ENCODE measurements at places on chromosomes 7 and 10.

GRCh38 chr10:5595095-5595494 lies 70.3 kb downstream of the CALML3 start:
- DNase-seq, result no peak

GRCh38 chr7:118280319-118281012 lies 56.0 kb downstream of the ANKRD7 start:
- DNase-seq, result peak; percentile 35

GRCh38 chr10:14751014-14751896 lies 23.4 kb downstream of the FAM107B start:
- DNase-seq, result no peak

- no peak for DNase-seq
These were observed 274.8 kb downstream of the SFMBT2 start for GRCh38 chr10:7136016-7136415.

DNA sequence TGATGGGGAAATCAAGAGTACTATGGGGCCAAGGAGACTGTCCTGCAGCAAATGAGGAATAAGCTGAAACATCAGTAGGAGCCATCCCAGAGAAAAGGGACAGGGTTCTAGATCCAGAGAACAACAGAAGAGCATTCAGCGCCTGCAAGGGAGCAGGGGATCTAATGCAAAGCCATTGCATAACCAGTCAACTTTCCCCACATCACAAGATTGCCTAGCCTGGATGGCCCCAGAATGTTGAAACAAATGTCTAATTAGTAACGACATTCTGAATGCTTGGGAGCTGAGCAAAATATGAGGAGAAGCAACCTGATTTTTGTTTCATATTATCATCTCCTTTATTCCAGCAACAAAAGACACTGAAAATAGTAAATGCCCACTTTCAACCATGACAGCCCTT lies 2.7 kb upstream of the MPP7 start:
- no peak for DNase-seq

DNA sequence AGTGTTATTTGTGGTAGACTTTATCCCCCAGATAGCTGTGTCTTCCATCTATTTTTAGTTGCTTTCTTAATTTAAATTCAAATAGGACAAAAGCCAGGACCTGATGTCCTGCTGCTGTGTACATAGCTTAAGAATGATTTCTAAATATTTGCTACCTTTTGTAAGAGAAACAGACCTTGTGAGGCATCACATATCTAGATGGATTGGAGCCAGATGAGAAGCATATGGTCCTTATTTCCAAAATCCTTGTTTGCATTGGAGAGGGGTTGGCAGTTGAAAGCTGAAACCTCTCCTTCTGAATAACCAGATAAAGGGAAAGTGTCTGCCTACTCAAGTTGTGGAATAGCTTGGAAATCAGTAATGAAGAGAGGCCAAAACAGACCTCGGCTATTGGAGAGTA lies 50.7 kb upstream of the AMPH start:
- DNase-seq, result peak; percentile 71

GRCh38 chr7:33813331-33813730 lies 92.0 kb upstream of the BMPER start:
- no peak for DNase-seq

- no peak for DNase-seq
These were observed 1.6 kb upstream of the GSTO1 start for GRCh38 chr10:104253106-104253505.

DNA sequence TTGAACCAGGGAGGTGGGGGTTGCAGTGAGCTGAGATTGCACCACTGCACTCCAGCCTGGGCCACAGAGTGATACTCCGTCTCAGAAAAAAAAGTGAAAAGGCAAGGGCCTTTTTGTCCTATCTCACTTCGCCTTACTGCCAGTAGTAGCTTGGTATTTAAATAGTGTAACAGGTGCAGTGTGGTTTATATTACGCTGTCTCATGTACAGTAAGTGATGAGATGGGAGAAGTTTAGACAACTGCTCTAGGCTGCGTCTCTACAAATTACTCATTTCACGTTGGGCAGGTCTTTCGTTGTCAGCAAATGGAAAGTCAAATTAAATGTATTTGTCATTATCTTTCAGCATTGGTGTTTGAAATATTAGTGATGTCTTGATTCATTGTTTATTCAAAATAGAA lies 15.5 kb upstream of the PFKFB3 start:
- no peak for DNase-seq

DNA sequence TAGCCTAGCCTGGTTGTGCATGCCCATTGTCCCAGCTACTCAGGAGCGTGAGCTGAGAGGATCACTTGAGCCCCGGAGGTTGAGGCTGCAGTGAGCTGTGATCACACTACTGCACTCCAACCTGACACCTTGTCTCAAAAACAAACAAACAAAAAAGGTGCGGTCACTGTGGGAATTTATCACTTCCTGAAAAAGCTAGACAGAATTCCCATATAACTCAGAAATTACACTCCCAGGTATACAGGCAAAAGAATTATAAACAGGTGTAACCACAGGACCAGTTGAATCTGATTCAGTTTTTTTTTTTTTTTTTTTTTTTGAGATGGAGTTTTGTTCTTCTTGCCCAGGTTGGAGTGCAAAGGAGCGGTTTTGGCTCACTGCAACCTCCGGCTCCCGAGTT lies 3.2 kb upstream of the OGDH start:
- DNase-seq, result no peak

DNA sequence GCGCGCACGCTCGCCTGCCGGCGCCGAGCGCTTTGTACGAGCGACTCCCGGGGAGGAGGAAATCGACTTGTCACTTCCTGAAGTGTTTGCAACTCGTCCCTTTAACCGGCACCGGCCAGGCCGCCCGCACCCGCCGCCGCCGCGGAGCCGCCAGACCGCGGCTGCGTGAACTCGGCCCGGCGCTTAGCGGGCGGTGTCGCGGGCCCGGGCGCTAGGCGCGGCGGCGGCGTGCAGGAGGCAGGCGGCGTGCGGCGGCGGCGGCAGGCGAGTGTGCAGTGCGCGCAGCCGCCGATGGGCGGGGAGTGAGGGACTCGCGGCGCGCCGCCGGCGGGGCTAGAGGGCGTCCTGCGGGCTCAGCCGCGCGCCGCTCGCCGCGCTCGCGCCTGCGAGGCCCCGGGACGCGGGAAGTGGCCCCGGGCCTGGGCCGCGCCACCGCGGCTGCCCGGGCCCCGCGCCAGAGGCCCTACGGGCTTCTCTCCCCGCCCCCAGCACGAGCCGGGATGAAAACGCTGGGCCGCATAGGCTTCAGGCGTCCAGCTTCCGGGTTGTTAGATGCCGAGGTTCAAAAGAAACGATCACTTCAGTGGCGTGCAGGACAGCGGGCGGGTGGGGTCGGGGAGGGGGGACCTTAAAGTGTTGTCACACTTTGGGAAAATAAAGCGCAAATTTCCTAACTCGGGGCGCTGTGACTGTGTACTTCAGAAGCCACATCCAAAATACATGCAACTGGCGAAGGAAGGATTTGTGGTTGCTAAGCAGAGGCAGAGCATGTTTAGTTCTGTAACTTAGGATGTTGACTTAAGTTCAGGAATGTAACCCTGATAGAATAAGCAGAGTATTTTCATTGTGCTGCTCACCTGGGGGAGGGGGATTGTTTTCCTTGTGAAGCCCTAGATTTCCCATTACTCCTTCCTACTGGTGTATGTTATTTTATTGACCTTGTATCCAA lies at the start of gene FAM53B:
Gene FAM53B, minus strand, starts transcription at position 277 of the 949 bp plus-strand sequence. CDS start 37,665 bp downstream, outside the sequence.
- DNase-seq, result peak; percentile 56

GRCh38 chr7:1225441-1226185 lies 7.1 kb upstream of the UNCX start:
- DNase-seq, result no peak

- no peak for DNase-seq
These were observed 15.6 kb upstream of the EFCAB10 start for GRCh38 chr7:105596866-105597265.

DNA sequence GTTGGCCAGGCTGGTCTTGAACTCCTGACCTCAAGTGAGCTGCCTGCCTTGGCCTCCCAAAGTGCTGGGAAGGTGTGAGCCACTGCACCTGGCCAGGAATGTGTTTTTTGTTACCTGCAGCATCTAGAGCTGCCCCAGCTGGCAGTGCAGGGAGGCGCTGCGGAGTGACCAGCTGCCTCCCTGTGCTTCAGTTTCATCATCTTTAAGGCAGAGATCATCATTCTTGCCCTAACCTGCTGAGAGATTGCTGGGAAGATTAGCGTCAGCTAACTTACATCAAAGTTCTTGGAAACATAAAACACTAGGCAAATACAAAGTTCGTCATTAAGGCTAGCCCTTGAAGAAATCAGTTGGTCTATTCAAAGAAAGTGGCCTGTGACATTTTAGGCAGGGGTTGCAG lies 2.3 kb downstream of the ZNF282 start:
- no peak for DNase-seq

- peak; percentile 66 for DNase-seq
These were observed 22.0 kb downstream of the UMAD1 start for GRCh38 chr7:7662527-7662926.

All from DMS153 (cell line).